ENCODE measurements at places on chromosomes 6 and 20.
A peak's percentile ranks its signal among the peaks of the same experiment; 100 is the strongest.

DNA sequence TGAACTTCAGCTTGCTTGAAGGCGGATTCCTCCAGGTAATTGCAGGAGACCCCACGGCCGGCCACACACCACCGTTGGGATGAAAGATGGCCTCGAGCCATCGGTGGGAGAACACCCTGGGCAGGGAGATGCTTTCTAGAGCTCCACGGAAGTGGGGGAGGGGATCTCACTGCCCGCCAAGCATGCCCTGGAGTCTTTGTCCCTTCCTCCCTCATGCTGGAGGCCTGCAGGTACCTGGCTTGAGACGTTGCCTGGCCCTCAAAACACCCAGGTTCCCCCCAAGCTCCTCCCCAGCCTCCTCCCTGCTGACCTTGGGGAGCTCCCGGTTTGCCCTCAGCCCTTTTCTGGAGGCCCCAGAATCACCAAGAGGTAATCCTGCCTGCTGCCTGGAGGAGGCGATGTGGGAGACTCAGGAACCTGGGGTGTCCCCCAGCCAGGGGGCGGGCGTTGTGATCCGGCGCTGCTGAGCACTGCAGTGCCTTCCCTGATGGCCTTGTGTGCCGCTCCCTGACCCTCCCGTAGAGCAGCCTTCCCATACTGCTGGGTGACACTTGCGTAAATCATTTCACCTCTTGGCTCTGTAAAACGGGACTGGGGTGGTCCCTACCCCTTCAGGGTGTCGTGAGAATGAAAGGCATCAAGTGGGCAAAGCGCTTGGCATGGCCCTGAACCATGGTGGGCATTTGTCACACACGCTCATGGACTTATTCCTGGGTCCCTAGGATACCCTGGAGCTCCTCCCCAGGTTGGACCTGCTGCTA lies 91.4 kb downstream of the CEBPB start:
- DNase-seq = peak; percentile 45

DNA sequence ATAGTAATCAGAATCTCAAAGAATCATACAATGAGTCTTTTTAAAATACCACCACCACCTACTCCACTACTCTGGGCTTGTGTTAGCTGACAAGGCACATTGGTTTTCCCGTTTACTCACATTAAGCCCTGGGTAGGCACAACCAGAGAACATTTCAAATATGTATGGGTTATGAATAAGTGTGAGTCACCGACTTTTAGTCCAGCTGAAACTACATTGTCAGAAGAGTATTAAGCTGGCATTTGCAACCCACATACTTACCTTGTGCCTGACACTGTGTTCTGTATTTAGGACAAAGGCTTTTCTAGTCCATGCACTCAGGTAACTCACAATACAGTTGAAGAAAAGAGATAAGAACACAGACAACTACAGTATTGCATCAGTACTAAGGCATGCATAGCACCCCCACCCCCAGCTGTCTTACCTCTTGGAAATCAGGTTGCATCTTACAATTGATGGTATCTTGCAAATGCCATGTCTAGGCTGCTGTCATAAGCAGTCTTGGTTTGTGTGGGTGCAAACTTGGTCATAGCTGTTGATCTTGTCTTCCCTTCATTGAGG lies 40.3 kb upstream of the AHI1 start:
- no peak for DNase-seq

- no peak for DNase-seq
These were observed 40.6 kb upstream of the SAMD5 start for GRCh38 chr6:147467886-147468285.

DNA sequence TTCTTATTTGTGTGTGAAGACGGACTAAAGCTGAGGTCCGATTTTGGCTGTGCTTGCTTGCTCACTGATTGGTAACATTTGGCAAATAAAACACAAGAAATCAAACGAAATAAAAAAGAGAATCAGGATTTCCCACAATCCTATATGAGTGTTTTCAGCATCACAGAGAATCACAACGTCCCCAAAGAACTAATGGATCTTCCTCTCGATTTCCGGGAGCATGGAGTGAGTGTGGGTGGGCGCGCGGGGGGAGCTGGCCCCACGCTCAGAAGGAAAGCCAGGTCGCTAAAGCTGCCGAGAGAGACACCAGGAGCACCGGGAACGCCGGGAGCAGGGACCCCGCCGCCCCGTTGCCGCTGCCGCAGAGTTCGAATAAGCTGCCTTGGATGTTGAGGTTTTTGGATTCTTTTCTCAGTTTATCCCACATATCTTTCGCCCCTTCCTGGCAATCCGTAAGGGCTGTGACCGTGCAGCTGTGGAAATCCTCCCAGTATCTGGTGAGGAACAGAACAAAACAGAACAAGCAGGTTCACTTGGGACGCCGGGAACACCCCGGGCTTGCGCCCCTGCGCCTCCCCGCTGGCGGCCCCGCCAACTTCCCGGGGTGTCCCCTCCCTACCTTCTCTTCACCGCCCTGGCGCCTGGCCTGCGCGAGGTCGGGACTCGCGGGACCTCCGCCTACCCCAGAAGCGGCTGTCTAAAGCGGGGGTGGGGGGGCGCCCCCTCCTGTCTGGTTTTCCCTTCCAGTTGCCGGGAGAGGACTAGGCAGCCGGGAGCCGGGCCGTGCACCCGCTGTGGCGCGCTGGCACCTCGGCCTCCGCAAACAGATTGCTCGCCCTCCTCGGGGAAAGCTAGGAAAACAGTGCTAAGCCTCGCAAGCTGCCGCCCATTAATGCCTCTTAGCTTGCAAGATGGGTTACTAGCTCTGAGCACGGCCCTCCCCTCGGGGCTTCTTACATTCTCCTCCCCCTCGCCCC lies 7.7 kb downstream of the NRN1 start:
- DNase-seq = no peak

- no peak for DNase-seq
These were observed 7.4 kb upstream of the PCK1 start for GRCh38 chr20:57553376-57554018.

- DNase-seq = no peak
These were observed 339.3 kb downstream of the ZFAND3 start for GRCh38 chr6:38158762-38159350.

- DNase-seq = peak; percentile 75
These were observed 80.7 kb upstream of the MAFB start for GRCh38 chr20:40769677-40770285.

- DNase-seq = peak; percentile 45
These were observed 59.2 kb downstream of the SNRNP48 start for GRCh38 chr6:7649037-7649810.

DNA sequence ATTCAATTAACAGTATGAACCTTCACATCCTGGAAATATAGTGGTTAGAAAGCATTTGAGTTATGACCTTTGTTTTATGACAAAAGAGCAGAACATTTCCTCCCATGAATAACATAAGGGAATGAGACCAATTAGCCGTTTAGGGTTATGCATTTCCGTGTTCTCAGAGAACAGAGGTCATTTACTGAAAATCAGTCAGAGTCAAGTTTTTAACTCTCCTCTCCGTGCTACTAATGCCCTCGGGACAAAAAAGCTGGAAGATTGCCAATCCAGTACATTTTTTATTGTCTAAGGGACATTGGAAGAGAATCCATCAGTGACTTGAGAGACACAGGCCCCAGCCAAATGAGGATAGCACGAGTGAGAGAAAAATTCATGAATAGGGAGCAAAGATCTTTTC lies 632.7 kb downstream of the RFPL4B start:
- DNase-seq = no peak

GRCh38 chr6:6392214-6393068 lies 72.0 kb upstream of the F13A1 start:
- DNase-seq = no peak

- DNase-seq = no peak
These were observed 166.6 kb downstream of the ARID1B start for GRCh38 chr6:156943816-156944215.

DNA sequence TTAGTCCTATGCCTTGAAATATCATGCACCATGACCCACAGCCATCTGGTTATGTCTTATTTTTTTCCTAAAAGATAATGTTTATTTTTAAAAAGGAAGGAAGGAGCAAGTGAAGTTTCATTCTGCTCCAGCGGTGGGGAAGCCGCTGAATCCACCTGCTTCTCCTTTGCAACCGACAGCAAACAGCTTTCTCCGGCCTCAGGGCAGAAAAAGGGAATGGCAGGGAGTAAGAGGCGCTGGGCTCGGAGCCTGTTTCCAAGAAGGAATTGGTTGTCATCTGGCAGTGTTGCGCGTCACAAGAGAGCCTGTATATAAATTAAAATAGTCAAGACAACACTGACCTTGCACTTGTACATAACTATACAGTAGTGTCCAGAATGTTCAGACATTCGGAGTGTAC lies 14.2 kb downstream of the GFRA4 start:
- DNase-seq = no peak

DNA sequence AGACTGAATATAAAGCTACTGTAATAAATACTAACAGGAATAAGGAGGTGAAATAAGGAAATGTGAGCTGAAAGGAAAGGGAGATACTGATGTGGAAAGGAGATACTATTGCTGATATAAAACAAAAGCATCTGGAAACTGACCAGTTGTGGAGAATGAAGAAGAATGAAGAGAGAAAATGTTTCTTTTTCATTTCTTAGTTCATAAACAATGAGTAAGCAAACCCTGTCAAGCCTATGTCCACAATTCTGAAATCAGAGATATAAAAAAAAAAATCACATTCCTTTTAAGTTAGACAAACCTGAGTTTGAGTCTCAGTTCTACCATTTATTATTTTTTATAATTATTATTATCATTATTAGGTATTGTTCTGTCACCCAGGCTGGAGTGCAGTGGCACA lies 121.6 kb upstream of the GJE1 start:
- no peak for DNase-seq

DNA sequence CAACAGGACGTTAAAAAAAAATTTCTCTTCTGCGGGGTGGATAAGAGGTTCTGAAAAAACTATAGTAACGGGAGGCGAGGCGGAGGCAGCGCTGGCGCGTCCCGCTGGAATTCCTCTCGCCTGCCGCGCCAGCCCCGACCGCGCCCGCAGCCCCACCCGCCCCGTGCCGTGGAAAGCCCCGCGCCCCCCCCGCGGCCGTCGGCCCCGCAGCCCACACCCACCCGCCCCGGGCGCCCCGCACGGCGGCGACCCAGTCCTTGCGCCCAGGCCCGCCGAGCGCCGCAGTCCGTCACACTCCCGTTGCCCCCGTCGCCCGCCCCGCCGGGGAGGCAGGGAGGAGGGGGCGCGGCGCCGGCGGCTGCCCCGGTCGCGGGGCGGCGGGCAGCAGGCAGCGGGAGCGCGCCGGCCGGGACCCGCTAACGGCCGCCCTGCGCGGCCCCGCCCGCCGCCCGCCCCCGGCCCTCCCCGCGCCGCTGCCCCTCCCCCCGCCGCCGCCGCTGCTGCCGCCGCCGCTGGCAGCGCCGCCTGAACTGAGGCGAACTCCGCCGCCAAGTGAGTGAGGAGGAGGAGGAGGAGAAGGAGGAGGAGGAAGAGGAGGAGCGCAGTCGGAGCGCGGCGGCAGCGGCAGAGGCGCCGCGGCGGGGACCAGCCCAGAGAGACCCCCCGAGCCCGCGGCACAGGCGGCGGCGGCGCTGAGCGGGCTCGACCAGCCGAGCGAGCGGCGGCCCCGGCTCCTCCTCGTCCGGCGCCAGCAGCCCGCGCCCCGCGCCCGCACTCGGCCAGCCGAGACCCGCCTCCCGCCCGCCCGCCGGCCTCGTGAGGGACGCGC lies at the start of gene QKI:
Gene QKI (plus strand): TSS at position 602 of the 829 bp plus-strand sequence. CDS start 476 bp downstream, outside the sequence.
- peak; percentile 74 for DNase-seq

DNA sequence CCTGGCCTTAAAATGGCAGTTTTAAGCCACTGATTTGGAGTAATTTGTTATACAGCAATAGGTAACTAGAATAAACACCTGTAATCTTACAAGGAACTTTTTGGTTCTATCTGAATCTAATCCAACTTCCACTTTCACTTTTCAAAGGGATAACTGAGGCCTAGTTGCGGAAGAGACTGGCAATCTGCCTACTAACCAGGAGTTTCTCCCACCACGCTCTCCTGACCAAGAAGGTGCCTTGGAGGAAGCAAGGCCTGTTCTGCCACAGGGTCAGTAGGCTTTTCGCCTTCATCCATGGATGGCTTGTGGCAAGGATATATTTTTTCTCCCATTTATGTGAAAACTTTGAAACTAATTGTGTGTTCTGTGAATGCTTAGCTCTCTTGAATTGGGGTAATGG lies 12.9 kb upstream of the MYBL2 start:
- DNase-seq = no peak

- DNase-seq = no peak
These were observed 221.9 kb upstream of the QKI start for GRCh38 chr6:163192591-163192990.

DNA sequence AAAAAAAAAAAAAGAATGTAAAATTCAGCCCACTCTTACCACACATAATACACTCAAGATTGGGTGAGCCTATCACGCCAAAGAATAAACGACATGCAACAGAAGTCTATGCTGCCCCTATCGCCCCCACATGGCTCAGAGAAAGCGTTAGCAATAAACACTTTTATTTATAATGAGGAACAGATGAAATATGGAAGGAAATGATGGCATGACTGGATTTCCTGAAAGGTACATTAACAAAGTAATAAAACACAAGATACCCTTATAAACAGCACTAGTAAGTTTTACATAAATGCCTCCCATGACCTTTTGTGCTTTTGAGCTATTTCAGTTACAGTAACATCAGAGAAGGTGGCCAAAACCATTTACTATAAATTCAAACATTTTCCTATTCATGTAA lies 71.4 kb upstream of the SCAF8 start:
- DNase-seq = peak; percentile 7

- DNase-seq = no peak
These were observed 51.9 kb downstream of the B4GALT5 start for GRCh38 chr20:49661560-49662329.

- DNase-seq = peak; percentile 29
These were observed 442.3 kb downstream of the CDC5L start for GRCh38 chr6:44829836-44830235.

DNA sequence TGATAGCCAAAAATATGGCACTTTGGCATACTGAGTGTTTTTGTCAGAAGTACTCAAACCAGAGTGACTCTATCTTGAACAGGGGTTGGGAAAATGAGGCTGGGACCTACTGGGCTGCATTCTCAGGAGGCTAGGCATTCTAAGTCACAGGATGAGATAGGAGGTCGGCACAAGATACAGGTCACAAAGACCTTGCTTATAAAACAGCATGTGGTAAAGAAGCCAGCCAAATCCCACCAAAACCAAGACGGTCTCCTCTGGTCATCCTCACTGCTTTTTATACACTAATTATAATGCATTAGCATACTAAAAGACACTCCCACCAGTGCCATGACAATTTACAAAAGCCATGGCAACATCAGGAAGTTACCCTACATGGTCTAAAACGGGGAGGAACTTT lies 985.1 kb downstream of the HACE1 start:
- no peak for DNase-seq

DNA sequence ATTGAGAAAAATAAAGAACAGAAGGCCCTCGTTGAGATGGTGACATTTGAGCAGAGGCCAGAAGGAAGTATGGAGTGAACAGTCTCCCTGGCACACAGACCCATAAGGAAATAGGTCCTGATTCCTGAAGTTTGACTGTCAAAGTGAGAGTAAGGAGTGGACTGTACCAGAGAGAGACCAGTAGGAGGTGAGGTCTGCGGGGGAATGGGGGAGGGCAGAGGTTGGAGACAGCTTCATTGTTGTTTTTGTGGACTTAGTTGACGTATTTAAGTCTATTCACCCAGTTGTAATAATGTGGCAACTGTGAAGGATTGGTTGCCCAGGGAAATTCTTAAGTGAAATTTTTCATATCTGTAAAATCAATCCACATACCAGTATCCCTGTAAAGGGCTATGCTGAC lies 110.7 kb downstream of the TFAP2B start:
- DNase-seq = no peak

GRCh38 chr20:1920252-1920651 lies 25.0 kb downstream of the SIRPA start:
- DNase-seq = no peak

- DNase-seq = no peak
These were observed 32.1 kb upstream of the NR2E1 start for GRCh38 chr6:108133594-108134179.

GRCh38 chr20:58583176-58583575 lies 67.9 kb upstream of the STX16 start:
- no peak for DNase-seq
